Activated T-helper 2 cell treated with anti-CD3 and anti-CD28 coated beads, Interferon-gamma antibody, Interleukin-2, Interleukin-4, amounts not matched to agents 10 μg/mL and 5 μg/mL and 100 μg/mL, durations not matched to agents 14 hours and 24 hours and 36 hours (primary cell): ENCODE measurements at places on chromosomes 11 and 22. TPM values are rescaled to one million over a fixed set of nuclear protein-coding genes. Genes with fewer than 3 reads are reported as not detected.

DNA sequence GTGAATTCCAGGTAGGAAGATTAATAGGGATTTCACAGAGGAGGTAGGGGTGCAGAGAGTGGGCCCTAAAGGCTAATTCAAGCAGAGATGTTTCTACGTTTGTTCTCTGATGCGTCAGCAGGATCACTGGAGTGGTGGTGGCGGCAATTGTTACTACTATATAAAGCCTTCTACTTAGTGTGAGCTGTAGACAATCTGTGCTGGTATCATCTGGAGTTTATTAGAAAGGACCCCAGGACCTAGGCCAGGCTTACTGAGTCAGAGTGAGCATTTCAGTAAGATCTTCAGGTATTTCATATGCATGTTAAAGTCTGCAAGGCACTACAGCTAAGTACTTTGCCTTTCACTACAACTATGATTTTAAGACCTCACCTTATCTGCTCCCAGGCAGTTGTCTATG, 59.5 kb downstream of the USP35 start:
- H3K27ac ChIP-seq: no peak overlapping the region
- no peaks in the 10 kb centered on the region for H3K27me3 ChIP-seq
- H3K4me1 ChIP-seq: peaks cover 40% of the 10 kb centered on the region

- no peaks in the 10 kb centered on the region for H3K4me1 ChIP-seq
- DNase-seq: no peak
- no peak overlapping the region for H3K27ac ChIP-seq
These were observed 1.0 kb upstream of the EPS8L2 start for GRCh38 chr11:704781-705645.

- H3K4me3 ChIP-seq: no peak overlapping the region
- no peak overlapping the region for H3K27ac ChIP-seq
- no peak for DNase-seq
These were observed 100.2 kb downstream of the C11orf87 start for GRCh38 chr11:109522116-109522755.

DNA sequence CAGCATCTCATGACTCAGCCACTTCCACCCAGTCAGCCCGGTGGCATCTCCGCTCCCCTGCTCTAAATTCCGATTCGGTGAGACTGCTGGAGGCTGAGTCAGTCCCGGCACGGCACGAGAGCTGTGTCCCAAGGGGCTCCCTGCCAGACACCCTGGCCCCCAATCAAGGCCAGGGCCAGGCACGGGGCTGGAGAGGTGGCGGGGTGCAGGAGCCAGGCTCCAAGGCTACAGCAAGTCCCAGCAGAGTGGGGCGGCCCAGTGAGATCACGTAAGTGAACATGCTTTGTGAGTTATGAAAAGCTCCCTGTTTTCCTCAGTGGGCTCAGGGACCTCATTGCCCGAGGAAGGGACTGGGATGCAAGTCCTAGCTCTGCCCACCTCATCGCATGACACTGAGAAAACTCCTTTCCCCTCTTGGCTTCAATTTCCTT, 3.0 kb downstream of the C11orf68 start:
- H3K27ac ChIP-seq: no peak overlapping the region
- DNase-seq: no peak
- H3K36me3 ChIP-seq: peaks cover 18% of the 10 kb centered on the region
- H3K27me3 ChIP-seq: no peaks in the 10 kb centered on the region
- no peak overlapping the region for H3K4me3 ChIP-seq

The KRTAP5-9 gene
- not detected in 2 replicates for total RNA-seq

The TAF1D gene
- 344 TPM in 2 replicates for total RNA-seq

DNA sequence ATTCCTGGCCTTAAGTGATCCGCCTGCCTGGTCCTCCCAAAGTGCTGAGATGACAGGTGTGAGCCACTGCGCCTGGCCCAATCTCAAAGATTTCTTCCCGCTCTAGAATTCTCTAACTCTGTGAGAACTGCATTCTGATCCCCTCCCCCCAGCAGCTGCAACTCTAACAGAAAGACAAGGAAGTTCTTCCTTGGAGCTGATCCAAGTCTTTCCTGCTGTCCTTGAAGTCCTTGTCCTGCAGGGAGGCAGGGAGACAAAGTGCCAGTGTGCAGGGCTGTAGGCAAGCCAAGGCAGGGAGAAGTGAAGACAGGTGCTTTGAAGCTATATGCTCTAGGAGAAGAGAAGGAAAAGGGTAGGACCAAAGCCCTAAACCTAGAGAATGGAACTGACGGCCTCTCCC, 9.5 kb upstream of the GGA1 start:
- no peaks in the 10 kb centered on the region for H3K36me3 ChIP-seq
- peaks cover 12% of the 10 kb centered on the region for H3K27me3 ChIP-seq
- DNase-seq: no peak
- peaks cover 6% of the 10 kb centered on the region for H3K4me1 ChIP-seq
- H3K4me3 ChIP-seq: no peak overlapping the region

GRCh38 chr11:131295986-131296385, 74.4 kb upstream of the NTM start:
- peaks cover 3% of the 10 kb centered on the region for H3K27me3 ChIP-seq
- H3K4me1 ChIP-seq: no peaks in the 10 kb centered on the region
- H3K36me3 ChIP-seq: no peaks in the 10 kb centered on the region
- no peak overlapping the region for H3K27ac ChIP-seq

The TBCEL gene
- total RNA-seq: 8.2 and 9.2 TPM in 2 replicates

The RAG1 gene
- 0.05 and 0.21 TPM in 2 replicates for total RNA-seq

DNA sequence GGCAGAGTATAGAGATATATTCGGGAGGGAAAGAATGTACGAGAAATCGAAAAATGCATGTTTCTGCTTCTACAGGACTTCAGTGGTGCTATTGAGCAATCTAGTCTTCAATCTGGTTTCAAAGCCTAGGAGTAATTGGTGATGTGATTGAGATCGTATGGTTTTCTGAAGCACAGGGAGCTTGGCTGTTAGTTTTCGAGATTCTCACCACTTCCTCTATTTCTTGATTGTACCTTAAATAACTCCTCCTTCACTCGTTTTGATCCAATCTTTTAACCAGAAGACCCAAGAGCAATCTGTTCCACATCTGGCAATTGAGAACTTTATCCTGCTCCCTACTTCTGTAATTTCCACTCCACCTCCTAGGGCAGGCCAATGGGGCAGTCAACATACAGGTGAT, 518 bp downstream of the CCDC179 start:
- H3K36me3 ChIP-seq: no peaks in the 10 kb centered on the region
- H3K27ac ChIP-seq: no peak overlapping the region
- H3K27me3 ChIP-seq: no peaks in the 10 kb centered on the region
- H3K4me3 ChIP-seq: no peak overlapping the region
- no peak for DNase-seq

DNA sequence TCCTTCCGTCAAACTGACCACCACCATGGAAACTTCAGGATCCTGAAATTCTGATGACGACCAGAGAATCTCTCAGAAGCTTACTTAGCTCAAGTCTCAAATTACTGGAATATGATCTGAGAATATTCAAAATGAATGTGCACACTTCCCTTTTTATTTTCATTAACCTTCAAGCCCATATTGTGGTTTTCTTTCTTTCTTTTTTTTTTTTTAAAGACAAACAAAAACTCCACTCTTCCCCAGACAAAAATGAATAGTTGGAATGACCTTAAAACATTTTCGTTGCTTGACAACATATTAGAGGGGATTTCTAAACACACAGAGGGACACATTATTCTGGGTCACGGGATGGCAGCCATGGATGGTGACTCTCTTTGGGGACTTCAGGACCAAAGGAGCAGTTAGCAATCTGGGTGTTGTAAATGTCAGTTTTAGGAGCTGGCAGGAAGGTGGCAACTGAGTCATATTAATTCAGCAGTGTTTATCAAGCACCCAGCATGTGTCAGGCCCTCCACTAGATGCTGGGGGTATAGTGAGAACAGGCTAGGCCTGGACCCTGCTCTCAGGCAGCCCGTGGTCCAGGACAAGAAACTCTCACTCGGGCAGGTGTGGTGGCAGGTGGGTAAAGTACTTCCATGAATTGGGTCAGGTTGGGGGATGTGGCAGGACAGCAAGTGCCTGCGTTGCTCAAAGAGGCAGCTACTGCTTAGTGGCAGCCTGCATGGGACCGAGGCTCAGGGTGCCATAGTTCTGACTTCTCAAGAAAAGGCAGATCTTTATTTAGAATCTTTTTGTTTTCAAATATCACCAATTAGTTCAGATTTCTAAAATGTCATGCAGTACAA, 126.1 kb downstream of the HIPK3 start:
- DNase-seq: no peak
- no peak overlapping the region for H3K4me3 ChIP-seq
- no peak overlapping the region for H3K27ac ChIP-seq
- H3K4me1 ChIP-seq: no peaks in the 10 kb centered on the region
- H3K36me3 ChIP-seq: no peaks in the 10 kb centered on the region

The CCDC157 gene
- total RNA-seq: 3.2 and 4.3 TPM in 2 replicates

The ZNF215 gene
- total RNA-seq: 5.1 and 6.7 TPM in 2 replicates

GRCh38 chr11:1197431-1197885, 25.4 kb upstream of the MUC5B start:
- no peaks in the 10 kb centered on the region for H3K36me3 ChIP-seq
- no peaks in the 10 kb centered on the region for H3K4me1 ChIP-seq
- H3K27me3 ChIP-seq: no peaks in the 10 kb centered on the region
- H3K4me3 ChIP-seq: no peak overlapping the region
- H3K27ac ChIP-seq: no peak overlapping the region
- DNase-seq: no peak
